ENCODE measurements at places on chromosomes 16 and 17.

DNA sequence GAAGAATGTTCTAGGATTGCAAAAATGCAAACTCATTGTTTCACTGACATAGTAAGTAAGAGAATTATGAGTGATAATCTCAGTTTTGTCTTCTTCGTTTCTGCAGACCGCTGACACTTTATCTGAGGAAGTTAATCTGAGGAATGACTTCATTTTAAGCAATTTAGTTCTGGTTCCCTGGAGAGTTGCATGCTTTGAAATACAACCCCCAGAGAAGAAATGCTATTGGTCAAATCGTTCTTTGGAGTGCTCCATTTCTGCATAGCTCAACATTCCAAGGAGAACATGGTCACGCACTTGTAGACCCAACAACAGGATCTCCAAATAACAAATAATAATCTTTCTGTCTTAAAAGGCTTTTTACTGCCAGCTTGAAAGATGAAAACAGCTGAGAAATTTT, 427.1 kb downstream of the GRIN2A start:
- no peak for DNase-seq

DNA sequence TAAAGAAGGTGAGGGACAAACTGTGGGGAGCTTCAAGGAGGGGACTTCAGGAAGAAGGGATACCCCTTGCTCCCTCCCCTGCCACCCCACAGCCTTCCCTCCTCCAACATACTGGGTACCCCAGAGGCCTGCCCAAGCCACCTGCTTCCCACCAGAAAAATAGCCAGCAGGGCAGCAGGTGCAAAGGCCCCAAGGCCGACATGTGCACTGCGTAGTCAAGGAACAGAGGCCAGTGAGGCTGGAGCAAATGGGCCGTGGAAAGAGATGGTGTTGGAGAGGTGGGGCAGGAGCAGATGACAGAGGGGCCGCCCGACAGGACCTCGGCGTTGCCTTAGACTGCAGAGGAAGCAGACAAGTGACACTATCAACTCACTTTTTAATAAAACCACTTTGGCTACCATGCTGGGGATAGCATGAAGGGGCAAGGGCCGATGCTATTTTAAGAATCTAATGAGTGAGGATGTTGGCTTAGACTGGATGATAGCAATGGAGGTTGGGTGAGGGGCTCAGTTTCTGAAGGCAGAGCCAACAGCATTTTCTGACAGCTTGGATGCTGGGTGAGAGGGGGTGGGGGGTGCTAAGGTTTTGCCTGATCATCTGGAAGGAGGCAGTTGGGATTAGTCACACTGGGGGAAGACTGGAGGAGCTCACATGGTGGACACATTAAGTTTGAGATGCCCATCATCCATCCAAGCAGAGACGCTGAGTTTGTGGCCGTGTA, 72.8 kb upstream of the TOB1 start:
- no peak for DNase-seq

- DNase-seq = no peak
These were observed 99.3 kb downstream of the GAS7 start for GRCh38 chr17:10099051-10099571.

GRCh38 chr16:27179500-27180072, 23.7 kb upstream of the KDM8 start:
- peak; percentile 16 for DNase-seq

DNA sequence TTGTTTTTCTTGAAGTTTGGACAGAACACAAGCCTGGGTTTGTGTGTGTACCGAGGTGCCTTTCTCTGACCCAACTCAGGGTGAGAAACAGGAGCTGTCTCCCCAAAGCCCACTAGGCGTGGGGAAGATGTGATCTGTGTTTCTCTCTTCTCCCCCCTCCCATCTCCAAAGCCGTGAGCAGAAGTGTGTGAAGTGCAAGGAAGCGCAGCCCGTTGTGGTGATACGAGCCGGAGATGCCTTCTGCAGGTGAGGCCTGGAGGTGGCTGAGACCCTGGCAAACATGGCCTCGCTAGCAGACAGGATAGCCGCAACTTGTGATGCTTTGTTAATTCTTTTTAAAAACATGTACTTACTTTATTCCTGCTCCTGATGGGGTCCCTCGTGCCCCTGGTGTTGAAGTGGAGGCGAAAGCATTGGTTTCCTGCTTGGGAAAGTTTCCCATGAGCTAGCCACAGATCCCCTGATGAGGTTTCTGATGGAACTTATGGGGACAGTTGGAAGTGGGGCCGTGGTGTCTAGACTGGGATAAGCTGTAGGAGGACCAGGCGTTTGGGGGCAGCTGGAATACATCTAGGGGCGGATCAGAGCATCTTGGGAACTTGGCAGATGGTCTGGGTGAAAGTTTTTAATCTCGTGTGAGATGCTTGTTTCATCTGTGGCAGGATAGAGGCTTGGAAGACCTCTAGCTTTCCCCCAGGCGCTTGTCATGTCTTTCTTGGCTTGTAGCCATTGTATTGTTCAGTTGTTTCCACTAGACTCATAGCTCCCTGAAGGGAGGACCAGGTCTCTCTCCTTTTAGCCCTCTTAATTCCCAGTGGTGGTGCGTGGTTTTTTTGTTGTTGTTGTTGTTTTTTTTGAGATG, 893 bp downstream of the CTU2 start:
- no peak for DNase-seq

DNA sequence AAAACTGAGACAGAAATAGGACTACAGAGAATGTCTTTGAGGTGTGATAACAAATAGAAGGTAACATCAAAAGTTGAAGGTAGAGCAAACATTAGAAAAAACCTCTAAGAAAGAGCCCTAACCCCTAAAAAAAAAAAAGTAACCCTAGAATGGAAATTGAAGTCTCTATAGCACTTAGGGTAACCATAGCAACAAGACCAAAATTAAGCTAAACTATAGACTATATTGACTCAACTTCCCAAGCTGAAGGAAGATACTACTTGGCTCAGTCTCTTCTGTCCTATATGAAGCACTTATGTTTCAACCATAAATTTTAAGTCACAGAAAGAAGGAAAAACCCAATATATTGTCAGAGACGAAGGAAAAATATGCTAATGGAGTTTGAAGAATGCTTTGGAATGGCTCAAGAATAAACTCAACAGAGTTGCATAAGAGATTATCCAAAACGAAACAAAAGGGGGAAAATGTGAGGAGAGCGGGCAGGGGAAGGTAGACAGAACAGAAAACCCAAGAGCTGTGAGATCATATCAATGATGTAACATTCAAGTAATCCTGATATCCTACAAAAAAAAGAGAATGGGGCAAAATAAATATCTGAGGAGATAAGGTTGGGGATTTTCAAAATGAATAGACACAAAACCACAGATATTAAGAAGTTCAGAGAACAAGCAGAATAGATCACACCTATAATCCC, 88.4 kb downstream of the USP32 start:
- no peak for DNase-seq

- no peak for DNase-seq
These were observed 5.6 kb upstream of the ATMIN start for GRCh38 chr16:81029930-81030604.

GRCh38 chr17:55279788-55280187, 15.0 kb downstream of the HLF start:
- DNase-seq = no peak

DNA sequence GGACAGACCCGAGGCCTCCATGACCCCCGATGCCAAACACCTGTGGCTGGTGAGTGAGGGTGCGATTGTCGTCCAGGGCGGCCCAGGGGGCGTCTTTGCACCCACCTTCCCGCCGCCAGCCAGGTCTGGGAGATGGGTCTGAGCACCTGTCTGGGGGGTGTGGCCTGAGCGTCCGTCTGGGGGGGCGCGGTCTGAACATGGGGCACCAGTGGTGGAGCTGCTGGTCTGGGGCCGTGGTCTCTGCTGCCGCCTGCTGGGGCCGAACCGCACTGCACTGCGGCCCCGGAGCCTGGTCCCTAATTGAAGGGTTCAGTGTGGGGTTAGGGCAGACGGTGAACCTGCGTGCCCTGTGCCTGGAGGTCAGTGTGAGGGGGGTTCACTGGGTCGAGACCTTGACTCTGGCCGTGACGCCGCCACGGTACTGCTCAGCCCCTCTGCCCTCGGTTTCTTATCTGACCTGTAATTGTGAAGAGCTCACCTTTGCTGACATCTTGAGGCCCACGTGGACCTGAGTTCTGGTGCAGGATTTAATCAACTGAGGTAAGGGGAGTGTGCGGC, 12.6 kb upstream of the TCF25 start:
- peak; percentile 6 for DNase-seq

- no peak for DNase-seq
These were observed 33.0 kb downstream of the STAT3 start for GRCh38 chr17:42354956-42355843.

- no peak for DNase-seq
These were observed 18.5 kb upstream of the TERF2 start for GRCh38 chr16:69404275-69404805.

- no peak for DNase-seq
These were observed 14.2 kb downstream of the SAMD14 start for GRCh38 chr17:50115756-50116155.

DNA sequence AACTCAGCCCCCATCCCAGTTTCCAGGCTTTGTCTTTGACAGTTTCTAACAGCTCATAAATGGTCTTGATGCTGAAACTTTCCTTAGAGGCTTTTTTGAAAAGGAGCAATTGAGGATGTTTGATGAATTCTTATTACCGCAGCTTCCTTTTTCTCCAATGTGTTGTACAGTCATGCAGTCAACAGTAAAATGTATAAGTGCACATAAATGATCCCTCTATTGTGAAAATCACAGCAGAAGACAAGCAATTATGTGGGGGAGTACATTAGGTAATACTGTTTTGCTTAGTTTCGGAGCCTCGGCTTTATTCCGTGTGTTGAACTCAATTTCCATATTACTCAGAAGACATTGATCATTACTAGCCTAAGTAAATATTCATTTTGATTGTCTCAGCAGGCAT, 673.7 kb downstream of the CDH8 start:
- peak; percentile 84 for DNase-seq

DNA sequence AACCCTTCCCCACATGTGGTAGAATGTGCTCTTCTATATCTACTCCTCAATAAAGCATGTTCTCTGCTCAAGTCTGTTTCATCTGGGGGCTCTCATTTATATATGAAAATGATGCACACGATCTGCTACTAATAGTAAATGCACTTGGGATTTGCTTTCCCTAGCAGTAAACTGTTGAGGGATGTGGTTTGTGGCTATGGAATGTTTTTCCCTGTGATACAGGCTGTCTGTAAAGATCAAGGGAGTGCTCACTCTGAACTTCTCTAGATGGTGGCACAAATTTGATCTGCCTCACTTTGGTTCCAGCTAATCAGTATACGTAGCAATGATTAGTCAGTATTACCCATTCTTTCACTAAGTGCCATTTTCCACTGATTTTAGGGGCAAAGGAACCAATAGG, 18.8 kb downstream of the TAC4 start:
- no peak for DNase-seq

GRCh38 chr16:82011199-82011641, at the start of gene SDR42E1:
Gene SDR42E1, minus strand, starts transcription at chr16:82011470. Its CDS starts 10,612 bp downstream, at chr16:82000858.
- peak; percentile 46 for DNase-seq

- no peak for DNase-seq
These were observed 53.7 kb downstream of the RPH3AL start for GRCh38 chr17:298791-299450.

GRCh38 chr17:57541472-57542394, 203.4 kb downstream of the CCDC182 start:
- DNase-seq = no peak

GRCh38 chr17:75317671-75318070, 28.4 kb upstream of the SLC25A19 start:
- no peak for DNase-seq
